Right renal pelvis (tissue), 4 donors: ENCODE measurements at places on chromosomes 2 and 18. TPM values are rescaled to one million over a fixed set of nuclear protein-coding genes. Genes with fewer than 3 reads are reported as not detected.

DNA sequence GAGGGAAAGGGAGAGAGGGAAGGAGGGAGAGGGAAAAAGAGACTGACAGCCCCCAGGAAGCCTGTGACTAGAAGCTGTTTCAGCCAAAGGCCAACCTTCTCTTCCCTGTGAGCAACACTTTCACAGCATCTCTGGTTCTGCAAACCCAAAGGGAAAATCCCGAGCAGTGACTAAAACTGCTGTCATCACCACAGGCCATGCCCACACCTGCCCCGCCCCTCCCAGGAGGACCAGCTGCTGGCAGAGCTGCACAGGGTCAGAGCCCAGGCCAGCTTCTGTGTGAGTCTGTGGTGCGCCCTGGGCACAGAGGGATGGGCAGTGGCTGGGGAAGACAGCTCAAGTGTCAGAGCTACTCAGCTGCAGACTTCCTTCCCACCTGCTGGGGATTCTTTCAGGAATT is 64.9 kb upstream of the OTOS start:
- no peak for DNase-seq

DNA sequence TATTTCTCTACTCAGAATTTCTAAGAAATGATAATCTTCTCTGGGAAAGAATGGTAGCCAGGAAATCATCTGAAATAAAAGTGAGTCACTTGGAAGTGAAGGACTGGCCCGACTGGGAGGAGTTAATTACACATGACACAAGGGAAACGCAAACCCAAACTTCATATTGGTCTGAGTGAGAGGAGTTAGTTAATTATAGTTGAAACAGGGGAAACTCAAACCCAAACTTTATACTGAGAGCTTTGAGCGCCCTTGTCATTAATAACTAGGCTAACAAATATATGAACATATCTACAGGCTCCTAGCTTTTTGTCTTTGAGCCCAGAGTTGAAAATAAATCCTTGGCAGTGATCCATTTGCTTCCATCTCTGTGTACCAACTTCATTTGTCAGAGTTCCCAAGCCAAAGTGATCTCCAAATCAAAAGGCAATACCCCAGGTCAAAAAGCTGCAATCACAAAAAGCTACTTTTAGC is 187.8 kb upstream of the COL3A1 start:
- DNase-seq: no peak

DNA sequence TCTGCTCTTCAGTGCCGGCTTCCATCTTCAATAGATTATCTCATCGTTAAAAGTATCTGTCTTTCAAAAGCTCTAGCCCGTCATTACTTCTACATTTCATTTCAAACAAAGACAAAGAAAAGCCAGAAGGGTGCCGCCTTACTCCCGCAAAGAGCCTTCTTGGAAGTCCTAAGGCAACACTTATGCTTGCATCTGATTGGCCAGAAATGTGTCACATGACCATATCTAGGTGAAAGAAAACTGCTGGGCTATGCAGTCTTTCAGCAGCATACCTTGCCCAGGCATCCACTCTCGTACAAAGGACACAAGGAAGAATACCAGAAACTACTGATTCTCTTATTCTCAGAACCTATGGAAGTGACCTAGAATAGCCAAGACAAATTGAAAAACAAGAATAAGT is 217.1 kb upstream of the SLC35G4 start:
- no peak for DNase-seq

DNA sequence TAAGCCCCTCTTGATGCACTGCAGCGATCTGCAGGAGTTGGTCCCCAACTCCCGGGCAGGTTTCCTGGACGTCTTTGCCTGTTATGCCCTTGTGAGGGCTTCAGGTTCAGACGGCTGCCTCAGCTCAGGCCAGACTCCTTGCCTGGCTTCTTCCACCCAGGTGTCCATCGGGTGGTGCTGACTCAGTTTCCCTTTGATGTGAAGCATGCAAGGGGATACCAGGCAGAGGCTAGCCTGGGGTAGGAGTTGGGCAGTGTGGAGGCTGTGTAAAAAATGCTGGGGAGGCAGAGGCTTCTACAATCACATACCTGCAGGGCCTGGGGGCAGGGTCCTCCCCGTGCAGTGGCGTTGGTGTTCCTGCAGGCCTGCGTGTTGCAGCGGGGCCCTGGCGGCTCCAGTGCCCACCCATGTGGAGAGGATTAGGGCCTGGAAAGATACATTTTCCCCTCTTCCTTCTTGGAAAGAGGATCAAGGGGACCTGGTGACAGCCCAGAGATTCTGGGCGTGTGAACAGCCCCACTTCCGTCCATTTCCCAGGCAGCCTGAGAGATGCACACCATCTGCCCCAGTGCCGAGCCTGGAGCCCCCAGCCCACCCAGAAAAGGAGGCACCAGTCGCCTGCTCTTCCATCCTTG is 338.3 kb downstream of the DYSF start:
- DNase-seq: no peak

GRCh38 chr2:55401124-55401523 is 18.5 kb downstream of the CCDC88A start:
- DNase-seq: no peak

The OSR1 gene
- 6.3 TPM for polyA plus RNA-seq
